NCI-H1105 (cell line): ENCODE measurements at places on chromosomes 2 and 18.
A peak's percentile ranks its signal among the peaks of the same experiment; 100 is the strongest.

- DNase-seq = no peak
Measured at GRCh38 chr18:73168236-73168635, 300.4 kb upstream of the NETO1 start.

GRCh38 chr2:218290316-218291261 is 1.7 kb downstream of the TMBIM1 start:
- DNase-seq = no peak

- no peak for DNase-seq
Measured at GRCh38 chr2:68235090-68235489, 17.2 kb downstream of the PPP3R1 start.

DNA sequence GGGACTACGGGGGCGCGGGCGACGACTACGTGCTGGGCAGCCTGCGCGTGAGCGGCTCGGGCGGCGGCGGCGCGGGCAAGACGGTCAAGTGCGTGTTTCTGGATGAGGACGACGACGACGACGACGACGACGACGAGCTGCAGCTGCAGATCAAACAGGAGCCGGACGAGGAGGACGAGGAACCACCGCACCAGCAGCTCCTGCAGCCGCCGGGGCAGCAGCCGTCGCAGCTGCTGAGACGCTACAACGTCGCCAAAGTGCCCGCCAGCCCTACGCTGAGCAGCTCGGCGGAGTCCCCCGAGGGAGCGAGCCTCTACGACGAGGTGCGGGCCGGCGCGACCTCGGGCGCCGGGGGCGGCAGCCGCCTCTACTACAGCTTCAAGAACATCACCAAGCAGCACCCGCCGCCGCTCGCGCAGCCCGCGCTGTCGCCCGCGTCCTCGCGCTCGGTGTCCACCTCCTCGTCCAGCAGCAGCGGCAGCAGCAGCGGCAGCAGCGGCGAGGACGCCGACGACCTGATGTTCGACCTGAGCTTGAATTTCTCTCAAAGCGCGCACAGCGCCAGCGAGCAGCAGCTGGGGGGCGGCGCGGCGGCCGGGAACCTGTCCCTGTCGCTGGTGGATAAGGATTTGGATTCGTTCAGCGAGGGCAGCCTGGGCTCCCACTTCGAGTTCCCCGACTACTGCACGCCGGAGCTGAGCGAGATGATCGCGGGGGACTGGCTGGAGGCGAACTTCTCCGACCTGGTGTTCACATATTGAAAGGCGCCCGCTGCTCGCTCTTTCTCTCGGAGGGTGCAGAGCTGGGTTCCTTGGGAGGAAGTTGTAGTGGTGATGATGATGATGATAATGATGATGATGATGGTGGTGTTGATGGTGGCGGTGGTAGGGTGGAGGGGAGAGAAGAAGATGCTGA is 1.4 kb downstream of the SOX11 start:
- DNase-seq = peak; percentile 49

DNA sequence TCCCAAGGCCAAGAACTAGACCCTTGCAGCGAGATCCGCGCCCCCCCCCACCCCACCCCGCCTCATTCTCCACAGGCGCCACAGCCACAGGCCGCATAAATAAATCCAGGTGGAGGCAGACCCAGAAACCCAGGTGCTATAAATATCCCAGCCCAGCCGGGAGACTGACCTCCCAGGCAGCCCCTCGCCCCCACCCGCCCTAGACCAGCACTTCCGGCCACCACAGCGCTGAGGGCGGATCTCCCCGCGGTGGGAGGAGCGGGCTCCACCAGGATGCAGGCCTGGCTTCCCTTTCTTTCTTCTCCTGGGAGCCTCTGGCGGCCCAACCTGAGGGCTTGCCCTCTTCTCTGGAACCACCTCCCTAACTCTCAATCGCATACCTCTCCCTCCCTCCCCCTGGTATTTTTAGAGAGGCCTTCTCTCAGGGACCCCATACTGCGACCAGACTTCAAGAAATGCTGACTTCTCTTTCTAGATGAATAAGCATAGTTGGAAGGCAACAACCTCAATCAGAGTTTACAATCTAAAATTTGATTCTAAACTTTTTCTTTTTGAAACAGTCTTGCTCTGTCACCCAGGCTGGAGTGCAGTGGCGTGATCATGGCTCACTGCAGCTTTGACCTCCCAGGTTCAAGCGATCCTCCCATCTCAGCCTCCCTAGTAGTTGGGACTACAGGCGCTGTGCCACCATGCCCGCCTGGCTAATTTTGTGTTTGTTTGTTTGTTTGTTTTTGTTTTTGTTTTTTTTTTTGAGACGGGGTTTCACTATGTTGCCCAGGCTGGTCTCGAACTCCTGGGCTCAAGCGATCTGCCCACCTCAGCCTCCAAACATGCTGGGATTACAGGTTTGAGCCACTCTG is 55.0 kb downstream of the PKDCC start:
- DNase-seq = no peak

DNA sequence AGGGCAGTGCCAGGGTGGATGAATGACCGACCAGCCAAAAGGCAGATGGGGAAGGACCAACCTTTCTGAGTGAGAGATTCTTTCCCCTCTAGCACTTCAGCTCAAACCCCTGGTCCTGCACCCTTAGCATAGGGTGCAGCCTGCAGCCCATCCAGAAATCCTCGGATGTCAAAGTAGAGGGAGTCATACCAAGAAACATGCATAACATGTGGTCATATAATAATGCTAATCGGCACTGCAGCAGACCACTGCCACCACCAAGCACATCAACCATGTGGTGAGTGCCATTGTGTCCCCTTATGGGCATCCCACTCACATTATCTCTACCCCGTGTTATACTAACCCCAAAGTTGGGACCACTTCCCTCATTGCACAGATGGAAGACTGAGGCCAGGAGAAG is 17.7 kb downstream of the ATOH8 start:
- no peak for DNase-seq

DNA sequence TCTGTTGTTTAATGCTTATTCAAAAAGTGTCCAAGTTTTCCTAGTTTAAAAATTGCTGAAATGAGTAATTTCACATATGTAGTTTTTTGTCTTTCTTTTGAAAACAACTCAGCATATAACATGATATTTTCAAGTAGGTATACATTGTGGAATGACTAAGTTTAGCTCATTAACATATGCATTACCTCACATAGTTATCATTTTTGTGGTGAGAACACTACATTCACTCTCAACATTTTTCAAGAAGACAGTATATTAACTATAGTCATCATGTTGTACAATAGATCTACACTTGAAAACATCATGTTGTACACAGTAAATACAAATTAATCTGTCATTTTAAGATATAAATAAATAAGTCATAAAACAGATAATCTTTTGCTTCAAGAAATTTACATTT is 340.0 kb downstream of the CCDC85A start:
- no peak for DNase-seq

GRCh38 chr2:234670806-234671205 is 173.9 kb upstream of the ARL4C start:
- DNase-seq = no peak

DNA sequence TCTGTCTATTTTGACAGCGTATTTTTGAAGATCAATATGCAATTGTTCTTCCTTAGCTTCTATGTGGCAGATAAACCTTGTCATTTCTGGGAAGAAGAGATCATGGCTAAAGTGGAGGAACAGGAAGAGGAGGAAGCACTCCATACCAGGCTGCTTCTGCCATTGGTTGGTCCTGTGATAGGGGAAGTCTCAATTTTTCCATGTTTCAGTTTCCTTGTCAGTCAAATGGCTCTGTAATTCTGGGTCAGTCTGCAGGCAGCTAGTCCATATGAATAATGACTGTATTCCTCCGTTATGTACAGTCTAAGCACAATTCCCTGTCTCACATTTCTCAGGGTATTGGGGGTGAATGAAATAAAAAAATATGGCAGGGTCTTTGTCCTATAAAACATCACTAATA is 277.6 kb upstream of the CXCR4 start:
- DNase-seq = no peak

DNA sequence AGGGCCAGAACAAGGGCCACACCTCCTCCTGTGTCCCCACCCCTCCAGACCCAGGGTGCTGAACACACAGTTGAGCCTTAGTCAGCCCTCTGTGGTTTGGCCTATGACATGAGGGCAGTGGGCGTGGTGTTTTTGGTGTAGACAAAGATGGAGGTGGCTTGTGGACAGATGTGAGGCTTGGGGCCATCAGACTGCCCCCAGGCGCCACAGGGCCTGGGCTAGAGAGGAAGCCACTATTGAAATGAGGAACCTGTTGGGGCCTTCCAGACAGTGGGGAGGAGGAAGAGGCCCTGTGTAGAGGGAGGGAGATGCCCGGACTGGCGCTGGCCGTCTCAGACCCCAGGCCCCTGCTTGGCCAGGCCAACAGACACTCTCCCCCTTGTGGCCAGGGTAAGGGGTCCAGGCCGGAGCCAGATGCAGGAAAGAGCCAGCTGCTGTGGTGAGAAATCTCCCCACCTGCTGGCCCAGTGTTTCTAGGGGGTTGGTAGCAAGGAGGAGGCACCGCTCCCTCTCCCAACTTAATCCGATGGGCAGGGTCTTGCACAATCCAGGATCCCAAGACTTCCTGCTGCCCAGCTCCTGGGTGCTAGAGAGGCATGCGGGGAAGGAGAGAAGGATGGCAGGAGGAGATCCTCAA is 53.8 kb downstream of the SMAD7 start:
- DNase-seq = no peak

- no peak for DNase-seq
Measured at GRCh38 chr2:169027234-169027633, 3.9 kb downstream of the ABCB11 start.
